Stomach (tissue), 19 donors: ENCODE measurements at places on chromosomes 11 and 22. TPM values are rescaled to one million over a fixed set of nuclear protein-coding genes. Genes with fewer than 3 reads are reported as not detected.
A peak's percentile ranks its signal among the peaks of the same experiment; 100 is the strongest.

The CPT1B gene
- total RNA-seq, result 54.5 TPM

The HBB gene
- 2.9 TPM for total RNA-seq

DNA sequence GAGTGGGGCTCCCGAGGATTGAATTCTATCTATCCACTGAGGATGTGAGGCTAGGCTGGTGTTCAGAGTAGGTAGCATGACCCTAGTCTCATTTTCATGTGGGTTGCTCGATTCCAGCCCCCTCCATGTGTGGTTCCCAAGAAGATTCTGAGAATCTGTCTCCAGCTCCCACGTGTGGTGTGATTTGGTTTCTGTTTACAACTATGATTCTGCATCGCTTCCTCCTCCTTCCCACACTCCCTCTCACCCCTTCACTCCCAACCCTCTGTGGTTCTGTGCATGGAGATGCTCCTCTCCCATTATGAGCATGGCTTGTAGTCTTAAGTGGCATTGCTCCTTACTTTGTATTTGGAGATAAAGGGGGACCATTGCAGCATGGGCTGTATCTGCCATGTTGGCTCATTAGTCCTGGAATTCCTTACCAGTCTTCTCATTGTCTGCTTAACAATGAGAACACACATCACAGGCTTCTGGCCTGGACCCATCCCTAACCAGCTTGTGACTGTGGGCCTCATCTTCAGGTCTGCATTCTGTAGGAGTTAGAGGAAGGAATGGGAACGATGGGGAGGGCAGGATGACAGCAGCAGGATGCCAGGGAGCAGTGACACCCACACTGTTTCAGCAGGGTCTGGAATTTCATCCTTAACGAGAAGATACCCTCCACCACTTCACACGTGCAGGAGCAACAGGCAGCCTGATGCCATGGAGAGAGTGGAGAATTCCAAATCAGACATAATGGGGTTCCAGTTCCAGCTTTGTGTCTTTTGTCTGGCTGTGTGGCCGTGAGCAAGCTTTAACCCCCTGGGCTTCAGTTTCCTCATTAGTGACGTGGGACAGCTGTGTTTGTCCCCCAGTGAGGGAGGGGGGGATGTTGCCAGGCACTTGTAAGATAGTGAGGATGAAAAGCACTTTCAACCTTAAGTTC lies 86.0 kb downstream of the CCDC81 start:
- no peak overlapping the region for H3K27ac ChIP-seq
- no peak for DNase-seq

GRCh38 chr11:22989371-22989770 lies 129.1 kb upstream of the CCDC179 start:
- no peak for DNase-seq
- H3K27ac ChIP-seq, result no peak overlapping the region
- H3K36me3 ChIP-seq, result no peaks in the 10 kb centered on the region
- H3K4me3 ChIP-seq, result no peak overlapping the region
- no peaks in the 10 kb centered on the region for H3K27me3 ChIP-seq

The SMIM38 gene
- total RNA-seq, result not detected

The DHCR7 gene
- total RNA-seq, result 53.1 TPM

- H3K27me3 ChIP-seq, result no peaks in the 10 kb centered on the region
- no peak overlapping the region for H3K4me3 ChIP-seq
- H3K36me3 ChIP-seq, result peaks cover 92% of the 10 kb centered on the region
- DNase-seq, result peak; percentile 71
- no peak overlapping the region for H3K27ac ChIP-seq
Observed at GRCh38 chr22:26461188-26461810, 22.3 kb downstream of the HPS4 start.

The CNGA4 gene
- not detected for total RNA-seq

The DNAJB13 gene
- not detected for total RNA-seq

- no peaks in the 10 kb centered on the region for H3K27me3 ChIP-seq
- no peak overlapping the region for H3K4me3 ChIP-seq
- peak overlapping the region; percentile 39 for H3K27ac ChIP-seq
Observed at GRCh38 chr11:12893787-12894672, 115.1 kb upstream of the RASSF10 start.

The PARVA gene
- total RNA-seq, result 116 TPM

DNA sequence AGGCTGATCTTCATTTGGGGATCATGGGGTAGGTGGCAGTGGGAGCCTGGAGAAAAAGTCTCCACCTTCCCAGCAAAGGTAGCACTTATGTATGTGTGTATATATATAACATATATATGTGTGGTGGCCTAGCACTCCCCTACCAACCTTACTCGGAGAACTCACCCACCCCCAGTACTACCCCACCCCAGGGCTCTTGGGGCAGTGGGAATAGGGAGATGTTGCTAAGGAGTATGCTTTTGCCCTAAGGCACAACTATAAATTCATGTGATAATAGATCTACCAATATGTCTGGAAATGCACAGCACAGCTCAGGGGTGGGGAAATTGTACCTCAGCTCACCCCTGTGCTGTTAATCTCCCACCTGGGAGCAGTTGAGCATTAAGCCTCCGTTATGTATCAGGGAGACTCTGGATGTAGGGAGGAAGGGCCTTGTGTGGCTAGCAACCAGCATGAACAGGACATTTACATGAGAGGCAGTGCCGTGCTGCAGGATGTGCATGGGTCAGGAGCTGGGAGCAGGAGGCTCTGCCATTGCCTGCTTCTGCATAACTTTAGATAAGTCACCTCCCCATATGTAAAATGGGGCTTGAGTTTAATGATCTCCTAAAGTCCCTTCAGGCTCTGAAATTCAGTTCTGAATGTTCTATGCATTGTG lies 57.3 kb downstream of the C11orf91 start:
- peaks cover 20% of the 10 kb centered on the region for H3K27me3 ChIP-seq
- H3K27ac ChIP-seq, result no peak overlapping the region
- H3K36me3 ChIP-seq, result no peaks in the 10 kb centered on the region
- H3K4me1 ChIP-seq, result no peaks in the 10 kb centered on the region
- no peak for DNase-seq

The KCNJ1 gene
- total RNA-seq, result not detected
